ENCODE measurements at places on chromosomes 6 and 20.

GRCh38 chr6:40293060-40293459, 294.1 kb downstream of the LRFN2 start:
- DNase-seq = no peak

GRCh38 chr6:24524329-24524728, 29.6 kb downstream of the ALDH5A1 start:
- DNase-seq = no peak

DNA sequence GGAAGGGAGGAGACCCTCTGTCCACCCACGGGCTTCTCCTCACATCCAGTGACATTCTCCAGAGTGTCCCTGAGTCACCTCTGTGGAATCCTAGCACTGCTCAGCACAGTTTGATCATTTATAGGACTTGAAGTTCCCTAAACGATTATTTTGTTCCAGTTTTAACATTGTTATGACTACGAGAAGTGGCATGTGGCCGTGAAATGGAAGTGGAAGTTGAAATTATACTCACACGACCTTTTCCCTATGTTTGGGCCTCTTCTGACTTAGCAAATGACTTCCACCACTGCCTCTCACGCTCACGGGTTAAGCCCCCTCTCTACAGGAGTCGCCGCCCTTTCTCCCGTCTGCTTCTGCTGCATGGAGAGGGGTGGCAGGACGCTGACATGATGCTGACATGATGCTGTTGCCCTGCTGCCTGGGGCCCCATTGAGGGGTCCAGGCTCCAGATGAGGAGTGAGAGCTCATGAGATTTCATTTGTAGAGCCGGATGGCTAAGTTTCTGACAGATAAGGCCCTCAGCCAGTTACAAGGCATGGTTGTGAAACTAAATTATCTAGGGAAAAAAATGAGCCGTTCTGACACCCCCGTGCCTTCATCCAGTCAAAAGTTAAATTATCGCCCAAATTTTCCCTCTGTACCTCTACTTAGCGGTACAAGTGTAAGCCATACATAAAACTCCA, 153.6 kb upstream of the UST start:
- no peak for DNase-seq

DNA sequence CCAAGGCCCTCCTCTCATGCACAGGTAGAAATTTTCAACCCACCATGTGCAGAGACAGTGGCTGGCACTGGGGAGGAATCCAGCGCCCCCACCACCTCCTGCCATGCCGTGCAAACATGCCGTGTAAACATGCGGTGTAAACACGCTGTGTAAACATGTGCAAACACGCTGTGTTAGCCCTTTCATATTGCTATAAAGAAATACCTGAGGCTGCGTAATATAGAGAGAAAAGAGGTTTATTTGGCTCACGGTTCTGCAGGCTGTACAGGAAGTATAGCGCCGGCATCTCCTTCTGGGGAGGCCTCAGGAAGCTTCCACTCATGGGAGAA, 218.3 kb downstream of the TAF4 start:
- no peak for DNase-seq

- DNase-seq = no peak
Measured at GRCh38 chr6:15880262-15880973, 217.6 kb upstream of the DTNBP1 start.

DNA sequence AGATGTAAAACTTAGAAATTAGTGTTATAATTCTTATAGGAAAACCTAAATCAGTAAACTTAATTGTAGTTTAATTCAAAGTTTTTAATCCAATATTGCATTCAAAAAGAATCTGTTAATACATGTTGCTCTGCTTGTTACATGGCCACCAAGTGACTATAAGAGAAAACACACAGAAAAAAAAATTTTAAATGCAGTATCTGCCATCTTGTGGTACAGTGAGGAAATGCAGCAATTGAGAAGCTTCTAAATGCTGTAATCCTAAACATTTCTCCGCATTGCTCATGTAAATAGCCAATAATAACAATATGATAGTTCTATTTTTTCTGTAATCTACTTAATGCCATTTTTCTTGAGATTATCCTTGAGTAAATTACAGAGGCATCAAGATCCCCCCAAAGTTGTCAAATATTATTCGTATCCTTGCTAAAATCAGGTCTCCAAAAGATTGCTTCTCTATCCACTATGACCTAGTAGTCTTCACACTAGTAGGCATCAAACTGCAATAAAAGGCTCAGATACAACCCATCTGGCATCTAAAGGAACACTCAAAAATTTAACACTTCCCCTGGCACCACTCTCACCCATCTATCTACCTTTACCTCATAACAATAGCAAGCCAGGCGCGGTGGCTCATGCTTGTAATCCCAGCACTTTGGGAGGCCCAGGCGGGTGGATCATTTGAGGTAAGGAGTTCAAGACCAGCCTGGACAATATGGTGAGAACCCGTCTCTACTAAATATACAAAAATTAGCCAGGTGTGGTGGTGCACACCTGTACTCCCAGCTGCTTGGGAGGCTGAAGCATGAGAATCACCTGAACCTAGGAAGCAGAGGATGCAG, 34.6 kb downstream of the HDAC2 start:
- DNase-seq = no peak

- no peak for DNase-seq
Measured at GRCh38 chr20:38499366-38499765, 26.7 kb downstream of the RALGAPB start.

DNA sequence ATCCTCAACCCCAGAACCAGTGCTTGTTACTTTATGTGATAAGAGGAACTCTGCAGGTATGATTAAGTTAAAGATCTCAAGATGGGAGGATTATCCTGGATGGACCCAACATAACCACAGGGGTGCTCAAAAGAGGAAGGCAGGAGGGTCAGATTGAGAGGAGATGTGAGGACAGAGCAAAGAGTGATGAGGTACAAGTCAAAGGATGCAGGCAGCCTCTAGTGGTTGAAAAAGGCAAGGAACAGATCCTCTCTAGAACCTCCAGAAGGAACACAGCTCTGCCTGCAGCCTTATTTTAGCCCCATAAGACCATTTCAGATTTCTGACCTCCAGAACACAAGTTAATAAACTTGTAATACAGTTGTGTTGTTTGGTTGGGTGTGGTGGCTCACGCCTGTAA, 41.2 kb downstream of the PDSS2 start:
- no peak for DNase-seq

GRCh38 chr6:21636876-21637275, 43.3 kb downstream of the SOX4 start:
- no peak for DNase-seq
